Fibroblast of skin of left quadriceps (primary cell): ENCODE measurements at places on chromosomes 5 and 9.

DNA sequence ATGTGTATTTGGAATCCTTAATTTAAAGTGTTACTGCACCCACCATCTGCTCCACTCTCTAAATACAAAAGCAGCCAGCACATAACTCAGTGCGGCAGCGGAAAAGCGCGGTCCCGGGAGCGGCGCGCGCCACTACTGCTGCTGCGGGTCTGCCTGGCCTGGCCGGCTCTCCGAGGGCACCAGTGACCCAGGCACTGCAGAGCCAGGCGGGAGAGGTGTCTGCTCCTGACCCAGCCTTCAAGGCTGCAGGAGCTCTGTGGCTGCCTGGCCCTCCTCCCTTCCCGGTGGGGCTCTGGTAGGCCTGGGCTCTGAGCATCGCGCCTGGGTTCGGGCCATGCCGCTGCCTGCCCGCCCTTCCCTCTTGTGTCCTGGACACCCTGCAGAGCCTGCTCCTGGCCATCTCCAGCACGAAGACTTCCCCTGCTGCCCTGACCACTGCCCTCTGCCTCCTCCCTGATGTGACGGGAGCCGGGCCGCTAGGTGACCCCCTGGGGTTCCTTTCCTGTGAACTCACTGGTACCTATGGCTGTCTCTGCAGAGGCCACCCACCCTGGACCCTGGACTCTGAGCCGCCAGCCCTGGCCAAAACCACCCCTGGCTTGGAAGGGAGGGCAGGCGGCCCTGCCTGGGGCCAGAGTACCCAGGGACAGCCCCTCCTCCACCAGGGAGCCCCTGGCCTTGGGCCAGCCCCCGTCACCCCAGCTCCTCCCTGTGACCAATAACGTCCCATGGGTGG, 32.8 kb upstream of the UBAC1 start:
- DNase-seq: no peak

GRCh38 chr5:93746406-93747056, 5.1 kb upstream of the POU5F2 start:
- DNase-seq: no peak

GRCh38 chr5:56360816-56361215, 127.7 kb upstream of the ANKRD55 start:
- peak; percentile 82 for DNase-seq

DNA sequence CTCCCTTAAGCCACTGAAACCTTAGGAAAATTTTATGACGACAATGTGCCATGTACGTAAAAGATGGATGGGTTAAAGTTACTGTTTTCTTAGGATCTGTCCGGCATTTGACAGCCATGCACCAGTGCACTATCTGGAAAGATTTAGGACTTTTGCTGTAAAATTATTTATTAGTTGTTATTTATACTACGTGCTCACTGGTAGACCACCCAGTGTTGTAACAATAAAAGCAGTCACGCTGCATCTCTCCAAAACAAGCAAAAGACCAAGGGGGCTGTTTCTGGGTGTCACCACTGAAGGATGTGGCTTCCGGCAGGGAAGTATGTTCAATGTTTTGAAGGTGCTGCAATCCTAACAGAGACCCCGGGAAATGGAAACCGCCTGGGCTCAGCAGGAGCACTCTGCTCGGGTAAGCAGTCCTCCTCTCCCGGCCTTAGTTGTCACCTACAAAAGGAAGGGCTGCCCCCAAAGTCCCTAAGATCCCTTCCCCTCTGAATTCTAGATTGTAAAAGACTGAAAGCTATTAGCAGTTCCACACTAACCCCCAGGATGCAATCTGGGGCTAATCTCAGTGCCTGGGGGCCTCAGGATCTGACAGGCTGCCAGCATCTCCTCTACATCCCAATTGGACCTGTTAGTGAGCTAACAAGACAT, 38.6 kb downstream of the SAXO1 start:
- no peak for DNase-seq

GRCh38 chr9:75624998-75625397, 265.5 kb upstream of the PCSK5 start:
- no peak for DNase-seq

DNA sequence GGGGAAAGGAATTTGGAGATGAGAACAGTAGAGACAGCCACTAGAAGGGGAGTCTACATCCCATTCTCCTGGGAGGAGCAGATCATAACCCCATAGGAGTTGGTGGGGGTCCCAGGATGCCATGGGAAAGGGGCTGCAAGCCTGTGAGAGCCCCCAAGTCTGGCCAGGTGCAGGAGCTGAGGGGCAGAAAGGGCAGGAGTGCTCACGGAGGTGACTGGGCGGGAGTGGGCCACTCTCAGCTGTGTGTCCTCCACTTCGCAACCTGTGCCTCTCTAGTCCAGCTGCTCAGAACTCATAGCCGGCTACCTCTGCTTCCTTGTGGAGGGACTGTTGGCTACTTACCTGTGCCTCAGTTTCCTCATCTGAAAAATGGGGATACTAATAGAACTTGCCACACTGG, 263.9 kb downstream of the FSTL4 start:
- no peak for DNase-seq

DNA sequence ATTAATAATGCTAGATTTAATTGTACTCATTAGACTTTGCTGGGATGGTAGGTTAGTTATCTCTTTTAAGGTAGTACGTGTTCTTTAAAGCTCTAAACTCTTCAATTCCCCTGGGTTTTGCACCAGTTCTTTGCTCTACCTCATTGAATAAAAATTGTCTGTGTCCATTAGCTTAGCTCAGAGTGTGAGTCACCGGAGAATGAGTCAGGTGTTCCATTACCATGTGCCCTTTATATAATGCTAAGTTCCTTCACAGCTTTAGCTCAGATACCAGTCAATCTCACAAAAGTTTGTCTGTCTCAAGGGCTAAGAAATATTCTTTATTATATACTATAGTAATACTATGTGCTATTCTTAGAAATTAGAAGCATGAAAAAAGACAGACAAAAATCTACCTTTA, 339.4 kb downstream of the PRELID2 start:
- DNase-seq: peak; percentile 65

DNA sequence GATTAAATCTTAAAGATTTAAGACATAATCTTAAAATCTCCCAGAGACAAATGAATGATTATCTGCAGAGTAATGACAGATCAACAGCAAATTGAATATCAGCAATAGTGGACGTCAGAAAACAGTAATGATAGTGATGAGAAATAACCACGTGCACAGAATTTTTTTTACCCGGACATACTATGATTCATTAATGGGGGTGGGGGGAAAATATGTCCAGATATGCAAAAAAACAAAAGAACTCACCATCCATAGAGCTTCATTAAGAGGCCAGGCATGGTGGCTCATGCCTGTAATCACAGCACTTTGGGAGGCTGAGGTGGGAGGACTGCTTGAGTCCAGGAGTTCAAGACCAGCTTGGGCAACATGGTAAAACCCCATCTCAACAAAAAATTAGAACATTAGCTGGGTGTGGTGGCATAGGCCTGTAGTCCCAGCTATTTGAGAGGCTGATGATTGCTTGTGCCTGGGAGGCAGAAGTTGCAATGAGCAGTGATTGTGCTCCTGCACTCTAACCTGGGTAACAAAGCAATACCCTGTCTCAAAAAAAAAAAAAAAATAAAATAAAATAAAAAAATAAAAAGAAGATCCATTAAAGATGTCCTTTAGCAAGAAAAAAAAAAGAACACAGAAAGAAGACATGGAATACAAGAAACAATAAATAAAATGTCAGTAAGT, 30.9 kb upstream of the SHOC1 start:
- no peak for DNase-seq
